ENCODE measurements at places on chromosomes 1 and 21. TPM values are rescaled to one million over a fixed set of nuclear protein-coding genes. Genes with fewer than 3 reads are reported as not detected.

DNA sequence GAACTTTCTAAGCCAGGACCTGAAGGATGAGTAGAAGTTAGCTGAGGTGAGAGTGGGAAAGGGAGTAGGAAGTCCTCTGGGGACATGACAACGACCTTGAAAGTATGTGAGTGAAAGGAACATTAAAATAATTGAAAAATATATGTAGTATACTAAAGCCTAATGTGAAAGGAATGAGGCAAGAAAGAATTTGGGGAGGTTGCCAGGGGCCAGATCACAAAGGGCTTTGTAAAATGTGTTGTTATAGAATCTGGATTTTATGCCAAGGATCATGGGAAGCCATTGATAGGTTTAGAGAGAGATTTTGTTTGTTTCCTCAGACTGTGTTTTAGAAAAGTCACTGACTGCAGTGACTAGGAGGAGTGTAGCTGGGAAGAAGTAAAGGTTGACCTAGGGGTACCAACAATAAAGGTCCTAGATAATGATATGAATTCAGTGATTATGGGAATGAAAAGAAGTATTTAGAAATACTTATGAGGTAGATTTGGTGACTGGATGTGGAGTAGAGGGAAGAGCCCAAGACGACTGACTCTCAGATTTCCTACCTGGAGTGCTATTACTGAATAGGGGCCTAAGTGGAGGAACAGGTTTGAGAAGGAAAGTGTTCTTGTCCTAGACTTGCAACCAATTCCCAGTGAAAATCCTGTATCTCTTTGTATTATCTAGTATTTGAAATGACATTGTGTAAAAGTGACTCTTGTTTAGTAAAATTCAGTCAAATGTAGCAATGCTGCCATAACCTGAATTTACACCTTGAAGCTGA is 179.8 kb downstream of the PHTF1 start:
- DNase-seq = no peak

The KPNA6 gene
- total RNA-seq = 51.7 TPM

GRCh38 chr1:61157468-61157987 is 75.2 kb downstream of the NFIA start:
- DNase-seq = no peak

- DNase-seq = peak; percentile 6
These were observed 4.2 kb downstream of the FMO1 start for GRCh38 chr1:171252482-171252881.

DNA sequence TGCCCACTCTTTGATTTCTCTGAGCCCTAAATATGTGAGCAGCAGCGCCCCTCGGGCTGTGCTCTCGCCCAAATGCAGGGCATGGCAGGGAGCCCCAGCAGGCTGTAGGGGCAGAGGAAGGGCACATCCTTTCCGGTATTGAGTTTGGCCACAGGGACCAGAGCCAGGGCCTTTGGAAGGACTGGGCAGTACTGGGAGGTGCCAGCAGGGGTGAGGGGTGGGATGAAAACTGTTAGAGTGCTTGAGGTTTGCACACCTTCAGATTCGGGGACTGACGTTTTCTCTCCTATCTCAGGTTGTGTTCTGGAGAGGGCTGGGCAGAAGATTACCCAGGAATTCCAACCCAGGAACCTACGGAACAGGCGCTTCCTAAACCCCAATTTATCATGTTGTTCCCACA is 2.2 kb upstream of the ATP1A2 start:
- no peak for DNase-seq

The VCAM1 gene
- 1.2 TPM for total RNA-seq

GRCh38 chr1:116988248-116988647 is 13.3 kb upstream of the CD101 start:
- no peak for DNase-seq

GRCh38 chr1:240417317-240417716 is 194.6 kb downstream of the GREM2 start:
- DNase-seq = no peak

DNA sequence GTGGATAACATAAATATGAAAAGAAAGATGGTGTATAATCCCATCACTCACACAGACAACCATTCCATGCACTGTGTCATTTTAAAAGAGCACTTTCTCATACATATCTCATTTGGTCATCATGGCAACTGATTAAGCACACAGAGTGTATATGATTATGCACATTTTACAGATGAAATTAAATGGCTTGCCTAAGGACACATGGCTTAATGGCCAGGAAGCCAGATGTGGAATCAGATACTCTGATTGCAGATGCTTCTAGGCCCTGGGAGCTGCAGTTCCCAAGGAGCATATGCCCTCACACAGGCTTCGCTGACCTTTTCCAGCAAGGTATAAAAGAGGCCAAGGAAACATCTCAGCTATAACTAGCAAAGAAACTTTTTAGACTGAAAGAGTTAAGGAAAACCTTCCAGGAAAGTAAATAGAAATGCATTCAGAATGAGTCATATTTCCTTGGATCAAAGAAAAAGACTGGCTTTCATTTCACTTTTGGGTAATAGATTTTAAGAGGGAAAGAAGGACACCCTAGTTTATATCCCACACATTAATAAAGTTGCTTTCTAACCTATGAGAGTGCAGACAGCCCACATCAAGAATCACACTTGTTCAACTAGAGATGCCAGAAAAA is 19.6 kb upstream of the FAM89A start:
- no peak for DNase-seq

The LRRC3 gene
- 0.39 TPM for total RNA-seq

- DNase-seq = no peak
These were observed 1.1 kb upstream of the PKP1 start for GRCh38 chr1:201282216-201282615.

- no peak for DNase-seq
These were observed at the start of gene SHC1 for GRCh38 chr1:154970631-154971340. Gene SHC1, minus strand, starts transcription at chr1:154970747. Its CDS starts 221 bp downstream, at chr1:154970526.

The KRTAP13-1 gene
- not detected for total RNA-seq

DNA sequence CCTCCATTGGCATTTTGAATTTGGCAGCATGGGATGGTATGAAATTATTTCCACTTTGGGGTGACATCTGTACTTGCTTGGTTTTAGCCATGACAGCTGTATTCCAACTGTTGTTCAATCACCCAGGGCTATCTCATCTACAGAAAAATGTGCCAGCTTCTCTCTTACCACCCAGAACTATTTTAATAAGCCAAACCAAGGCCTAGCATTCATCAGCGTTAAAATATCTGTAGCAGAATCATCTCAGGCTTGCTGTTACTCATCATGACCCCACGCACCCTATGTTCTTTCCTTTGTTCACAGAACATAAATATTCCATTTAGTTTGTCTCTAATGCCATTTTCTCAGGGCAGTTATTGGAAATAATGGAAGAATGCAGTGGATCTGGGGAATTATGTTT is 49.8 kb downstream of the GIPC2 start:
- DNase-seq = no peak

GRCh38 chr1:63911049-63911448 is 137.2 kb downstream of the ROR1 start:
- no peak for DNase-seq

The KPRP gene
- not detected for total RNA-seq

- DNase-seq = peak; percentile 45
These were observed 876 bp downstream of the RAB29 start for GRCh38 chr1:205774198-205775014.

Data from CD8-positive, alpha-beta T cell (primary cell).